ENCODE measurements at places on chromosomes 2 and 18.

- no peak for DNase-seq
Measured at GRCh38 chr2:44548221-44549098, 186.7 kb downstream of the CAMKMT start.

DNA sequence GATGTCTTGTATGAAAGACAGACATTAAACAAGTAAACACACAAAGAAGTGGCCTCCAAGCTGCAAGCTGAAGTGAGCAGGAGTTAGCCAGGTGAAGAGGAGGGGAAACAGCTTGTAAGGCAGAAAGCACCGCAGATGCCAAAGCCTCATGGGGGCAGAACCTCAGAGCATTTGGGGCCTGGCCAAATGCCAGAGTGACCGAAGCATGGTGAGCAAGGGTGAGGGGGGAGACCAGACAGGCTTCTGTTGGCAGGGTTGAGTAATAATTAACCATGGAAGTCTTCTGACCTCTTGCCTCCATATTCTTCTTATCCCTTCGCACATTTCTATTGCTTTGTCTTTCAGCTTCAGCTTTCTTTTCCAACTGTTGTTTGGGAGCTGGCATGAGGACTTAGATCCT, 5.6 kb downstream of the QPCT start:
- no peak for DNase-seq

- DNase-seq = no peak
Measured at GRCh38 chr2:165113414-165113813, 90.4 kb downstream of the SCN3A start.

DNA sequence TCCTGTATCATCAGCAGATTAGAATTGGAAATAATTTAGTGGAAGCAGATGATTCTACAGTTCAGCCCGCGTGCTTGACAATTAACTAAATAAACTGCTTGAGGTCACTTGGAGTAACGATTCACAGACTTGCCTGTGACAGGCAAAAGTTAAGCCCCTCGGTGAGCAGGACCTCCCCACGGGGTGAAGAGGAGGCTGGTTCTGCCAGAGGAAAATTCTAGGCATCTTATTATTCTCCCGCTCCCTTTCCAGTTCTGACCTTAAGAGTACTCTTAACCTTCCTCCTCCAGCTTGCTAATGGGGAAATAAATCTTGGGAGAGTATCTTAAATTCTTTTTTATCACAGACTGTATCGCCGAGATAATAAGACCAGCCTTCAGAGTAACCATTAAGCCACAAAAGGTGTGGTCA, 169.7 kb upstream of the SMAD2 start:
- DNase-seq = no peak

DNA sequence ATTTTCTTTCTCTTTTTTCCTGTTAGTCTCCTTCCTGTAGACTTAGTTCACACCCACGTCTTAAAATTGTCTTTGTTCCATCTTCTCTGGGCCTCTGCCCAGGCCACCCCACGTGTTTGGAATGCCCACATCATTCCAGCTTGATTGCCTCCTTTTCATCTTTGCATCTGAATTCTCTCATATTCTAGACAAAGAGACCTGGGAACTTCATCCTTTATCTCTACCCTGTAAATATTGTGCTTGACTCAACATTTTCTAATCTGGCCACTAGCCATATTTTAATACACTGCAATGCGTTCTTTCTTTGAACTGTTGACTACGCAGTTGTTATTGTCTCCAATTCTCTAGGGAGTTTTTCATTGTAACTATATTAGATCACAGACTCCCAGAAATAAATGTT, 187.5 kb upstream of the NRXN1 start:
- no peak for DNase-seq

DNA sequence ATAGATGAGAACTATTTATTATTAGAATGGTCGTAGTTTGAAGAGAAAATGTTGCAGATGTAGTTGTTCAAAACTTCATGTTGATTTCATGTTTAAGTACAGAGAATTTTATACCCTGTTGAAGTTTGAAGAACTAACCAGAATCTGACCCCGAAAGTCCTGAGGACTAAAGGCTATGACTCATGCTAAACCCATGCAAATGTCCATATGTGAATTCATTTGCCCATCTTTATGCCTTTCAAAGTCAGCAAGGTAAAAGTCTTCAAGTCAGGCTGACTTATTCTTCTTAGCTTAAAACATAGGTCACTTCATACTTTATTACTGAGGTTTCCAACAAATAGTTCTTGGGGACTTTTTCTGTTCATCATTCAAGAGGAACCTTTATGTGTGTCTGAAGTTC, 185.5 kb downstream of the CCDC85A start:
- no peak for DNase-seq

GRCh38 chr2:239496700-239497099, 95.9 kb upstream of the HDAC4 start:
- DNase-seq = no peak

GRCh38 chr2:34291076-34291475, 692.0 kb upstream of the FAM98A start:
- no peak for DNase-seq

DNA sequence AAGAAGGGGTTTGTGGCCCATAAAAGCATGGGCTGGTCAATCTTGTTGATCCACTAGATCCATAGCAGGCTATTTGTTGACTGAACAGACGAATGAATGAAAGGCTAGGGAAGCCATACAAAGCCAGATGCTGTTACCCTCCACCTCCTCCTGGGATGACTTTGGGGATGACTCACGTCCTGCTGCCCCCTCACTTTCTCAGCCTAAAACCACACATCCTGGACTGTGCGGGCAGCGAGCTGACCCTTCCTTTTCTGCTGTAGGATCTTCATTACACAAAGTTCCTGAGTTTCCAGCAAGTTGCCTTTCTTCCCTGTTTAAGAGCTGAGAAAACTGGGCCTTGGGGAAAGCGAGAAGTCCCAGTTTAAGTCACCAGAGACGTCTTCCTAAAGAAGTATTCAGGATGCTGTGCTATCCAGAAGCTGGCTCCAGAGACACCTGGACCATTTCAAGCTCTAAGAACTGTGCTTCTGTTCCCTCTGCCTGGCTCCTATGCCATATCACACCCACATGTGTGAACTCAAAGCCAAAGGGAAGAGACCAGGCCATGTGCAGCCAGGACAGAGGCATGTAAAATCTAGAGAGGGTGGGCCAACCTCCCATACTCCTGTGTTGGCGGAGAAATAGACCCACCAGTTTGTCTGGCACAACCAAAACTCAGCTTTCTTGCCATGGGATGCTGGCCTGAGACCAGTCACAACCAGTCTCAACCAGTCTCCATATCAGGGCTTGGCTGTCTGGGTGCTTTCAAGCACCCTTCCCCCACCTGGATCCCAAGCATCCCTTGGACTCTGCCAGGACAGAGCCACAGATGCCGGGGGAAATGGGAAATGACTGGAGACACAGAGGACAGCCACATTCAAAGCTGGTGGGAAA, 4.7 kb upstream of the SLC20A1 start:
- no peak for DNase-seq

DNA sequence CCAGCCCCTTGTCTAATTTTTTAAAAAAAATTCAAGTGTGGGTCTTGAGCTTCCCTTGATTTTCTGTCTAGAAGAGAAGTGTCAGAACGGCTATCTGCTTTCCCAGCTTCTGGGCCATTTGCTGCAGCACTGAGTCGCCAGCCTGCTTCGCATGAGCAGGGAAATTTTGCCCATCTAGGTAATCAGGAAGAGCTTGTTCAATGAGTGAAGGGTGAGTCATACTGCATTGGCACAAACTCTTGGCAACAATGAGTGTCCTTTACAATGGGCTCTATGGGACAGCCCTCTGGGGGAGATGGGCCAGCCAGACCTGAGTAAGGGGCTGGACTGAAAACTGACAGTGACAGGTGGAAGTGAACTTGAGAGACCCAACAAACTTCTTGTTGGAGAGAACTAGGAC, 2.4 kb upstream of the RNF144A start:
- no peak for DNase-seq

All from dorsolateral prefrontal cortex (tissue), 122 donors.